Activated T-helper 1 cell treated with anti-CD3 and anti-CD28 coated beads, Interleukin-12 subunit alpha, Interleukin-12 subunit beta, Interleukin-2, Interleukin-4 antibody, amounts not matched to agents 30 ng/mL and 10 ng/mL and 1 ng/mL, durations not matched to agents 14 hours and 24 hours and 36 hours (primary cell): ENCODE measurements at places on chromosomes 3 and 15. TPM values are rescaled to one million over a fixed set of nuclear protein-coding genes. Genes with fewer than 3 reads are reported as not detected.

DNA sequence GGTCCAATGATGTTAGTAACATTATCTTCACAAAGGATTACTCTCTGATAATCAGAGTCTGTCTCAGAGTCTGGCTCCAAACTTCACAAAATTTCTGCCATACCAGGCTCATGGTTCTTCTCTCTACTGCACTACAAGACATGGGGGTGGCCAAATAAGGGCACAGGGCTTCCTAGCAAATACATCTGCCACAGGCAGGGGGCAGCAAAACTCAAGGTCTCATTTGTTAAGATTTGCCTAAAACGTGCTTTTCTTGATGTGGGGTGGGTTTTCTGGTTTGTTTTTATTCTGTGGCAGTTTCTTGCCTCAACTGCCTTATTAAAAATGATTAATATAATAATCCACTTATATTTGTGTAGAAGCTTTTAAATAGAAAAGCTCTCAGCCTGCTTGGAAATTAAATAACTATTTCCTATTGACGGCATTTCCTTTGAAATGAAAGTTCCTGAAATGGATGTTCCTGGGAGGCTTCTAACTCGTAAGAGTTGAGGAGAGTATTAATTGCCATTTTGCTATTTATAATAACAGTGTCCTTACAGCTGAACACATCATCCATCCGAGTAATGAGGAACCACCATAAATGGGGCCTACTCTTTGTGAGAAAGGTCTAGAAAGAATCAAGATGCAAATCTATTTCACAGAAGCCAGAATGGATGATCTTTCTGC, 53.8 kb downstream of the SST start:
- H3K36me3 ChIP-seq: no peaks in the 10 kb centered on the region
- H3K27me3 ChIP-seq: peaks cover 8% of the 10 kb centered on the region
- H3K4me1 ChIP-seq: no peaks in the 10 kb centered on the region
- H3K27ac ChIP-seq: no peak overlapping the region
- H3K4me3 ChIP-seq: no peak overlapping the region
- DNase-seq: peak; percentile 22

The RHOV gene
- total RNA-seq: 1.3 and 1.6 TPM in 2 replicates

The EID1 gene
- total RNA-seq: 177 and 183 TPM in 2 replicates

GRCh38 chr15:57500979-57501576, 90.6 kb upstream of the MYZAP start:
- no peak overlapping the region for H3K27ac ChIP-seq
- H3K36me3 ChIP-seq: no peaks in the 10 kb centered on the region
- H3K27me3 ChIP-seq: no peaks in the 10 kb centered on the region

DNA sequence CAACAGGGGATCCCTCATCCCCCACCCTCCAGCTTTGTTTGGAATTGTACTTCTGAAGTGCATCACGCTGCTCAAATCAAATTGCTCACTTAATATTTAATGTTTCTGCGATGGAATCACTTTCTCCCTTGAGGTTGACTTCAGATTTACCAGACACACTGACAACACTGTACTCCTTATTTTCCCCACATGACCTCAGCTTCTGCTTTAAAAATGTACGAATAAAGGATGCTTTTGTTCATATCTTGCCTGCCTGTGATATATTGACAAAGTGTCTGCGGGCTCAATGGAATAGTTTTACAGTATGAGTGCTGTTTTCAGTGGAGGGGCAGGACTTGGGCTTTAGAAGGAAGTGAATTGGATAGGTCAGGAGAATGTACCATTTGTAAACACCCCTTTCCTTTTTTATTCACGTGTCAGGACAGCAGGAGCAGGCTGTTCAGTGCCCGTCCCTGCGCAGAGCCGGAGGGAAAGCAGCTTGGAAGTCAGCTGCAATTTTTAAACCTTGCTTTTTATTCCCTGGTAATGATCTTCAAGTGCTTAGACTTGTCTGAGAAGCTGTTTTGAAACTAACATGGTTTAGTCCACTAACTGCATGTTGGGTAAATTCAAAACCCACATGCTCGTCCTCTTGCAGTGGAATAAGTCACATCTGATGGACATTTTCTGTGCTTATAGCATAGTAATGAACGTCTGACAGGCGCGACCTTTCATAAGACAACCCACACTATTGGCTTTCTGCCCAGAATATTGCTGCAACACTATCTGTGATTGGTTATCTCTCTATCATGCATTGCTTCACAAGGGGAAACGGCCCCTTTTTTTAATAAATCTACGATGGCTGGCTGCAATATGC, 29.9 kb downstream of the MBNL1 start:
- peaks cover 74% of the 10 kb centered on the region for H3K4me1 ChIP-seq
- peaks cover 45% of the 10 kb centered on the region for H3K36me3 ChIP-seq
- peak overlapping the region; percentile 94 for H3K27ac ChIP-seq
- no peaks in the 10 kb centered on the region for H3K27me3 ChIP-seq
- peak overlapping the region; percentile 68 for H3K4me3 ChIP-seq

The ARNT2 gene
- 0.05 and 0.36 TPM in 2 replicates for total RNA-seq

- DNase-seq: no peak
- H3K27me3 ChIP-seq: peaks cover 13% of the 10 kb centered on the region
- H3K4me1 ChIP-seq: no peaks in the 10 kb centered on the region
- H3K27ac ChIP-seq: no peak overlapping the region
- H3K4me3 ChIP-seq: no peak overlapping the region
Observed at GRCh38 chr3:107816107-107816506, 274.7 kb downstream of the CD47 start.

DNA sequence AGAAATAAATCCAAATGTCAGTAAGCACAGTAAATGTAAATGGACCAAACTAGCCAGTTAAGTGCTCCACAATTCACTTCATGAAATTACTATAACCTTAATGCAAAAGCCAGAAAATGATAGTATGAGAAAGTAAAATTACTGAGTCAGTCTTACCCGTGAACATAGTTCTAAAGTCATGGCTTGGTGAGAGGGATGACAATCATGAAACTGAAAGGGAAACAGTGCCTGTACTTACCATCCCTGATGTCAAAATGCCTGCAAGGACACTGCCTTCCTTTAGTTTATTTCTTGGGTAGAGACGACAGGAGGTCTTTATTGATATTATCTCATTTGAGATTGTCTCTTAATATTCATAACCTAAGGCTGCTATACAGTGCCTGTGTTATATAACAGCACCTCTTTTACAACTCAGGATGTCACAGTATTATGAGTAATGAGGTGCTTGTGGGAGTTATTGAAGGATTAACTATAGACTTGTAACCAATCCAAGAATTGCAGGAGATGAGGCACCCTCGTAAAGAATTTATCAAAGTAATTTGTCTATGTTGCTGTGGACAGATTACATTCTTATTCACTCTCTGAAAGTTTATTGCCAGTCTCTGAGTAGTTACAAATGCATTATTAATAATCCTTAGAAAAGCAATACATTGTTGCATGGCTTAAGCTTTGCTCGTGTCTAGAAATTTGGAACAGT, 142.9 kb upstream of the BFSP2 start:
- no peak overlapping the region for H3K27ac ChIP-seq
- no peak for DNase-seq

DNA sequence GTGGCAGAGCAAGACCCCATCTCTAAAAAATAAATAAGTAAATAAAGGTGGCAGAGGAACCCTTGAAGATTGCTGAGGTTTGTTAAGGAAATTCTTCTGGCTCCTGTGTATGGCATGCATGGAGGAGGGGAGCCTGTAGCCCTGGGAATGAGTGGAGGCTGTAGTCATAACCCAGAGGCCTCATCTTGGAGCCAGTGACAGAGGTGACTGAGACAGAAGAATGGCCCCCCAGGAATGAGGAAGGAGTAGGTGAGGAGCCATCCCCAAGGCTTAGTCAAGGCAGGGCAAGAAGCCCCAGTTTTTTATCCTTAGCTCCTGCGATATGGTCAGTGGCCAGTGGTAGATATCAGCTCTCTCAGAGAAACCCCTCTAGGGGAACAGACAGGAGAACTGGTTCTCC, 46.5 kb downstream of the BSN start:
- no peaks in the 10 kb centered on the region for H3K27me3 ChIP-seq
- H3K4me1 ChIP-seq: peaks cover 20% of the 10 kb centered on the region
- no peaks in the 10 kb centered on the region for H3K36me3 ChIP-seq
- no peak for DNase-seq
- H3K4me3 ChIP-seq: no peak overlapping the region

DNA sequence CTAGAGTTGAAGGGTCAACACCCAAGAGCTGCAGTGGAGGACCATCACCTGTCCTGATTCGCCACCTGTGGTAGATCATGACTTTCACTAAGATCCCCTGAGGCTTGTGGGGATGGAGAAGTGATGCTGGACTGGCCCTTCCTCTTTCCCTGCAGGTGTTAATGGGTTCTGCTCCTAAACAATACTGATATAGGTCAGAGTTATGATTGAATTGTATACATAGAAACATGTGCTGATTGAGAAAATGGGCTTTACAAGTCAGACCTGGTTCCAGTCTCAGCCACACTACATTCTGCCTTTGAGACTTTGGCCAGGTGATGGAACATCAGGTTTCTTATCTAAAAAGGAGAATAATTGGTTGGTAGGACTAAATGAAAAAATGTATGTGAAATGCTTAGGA, 418.9 kb upstream of the TPRG1 start:
- peaks cover 33% of the 10 kb centered on the region for H3K4me1 ChIP-seq
- H3K27me3 ChIP-seq: peaks cover 2% of the 10 kb centered on the region
- H3K36me3 ChIP-seq: peaks cover 1% of the 10 kb centered on the region
- no peak overlapping the region for H3K4me3 ChIP-seq
- peak overlapping the region; percentile 60 for H3K27ac ChIP-seq

The DZIP1L gene
- total RNA-seq: 0.07 and 0.16 TPM in 2 replicates

The CFAP20DC gene
- 0.86 and 1.2 TPM in 2 replicates for total RNA-seq

- H3K27me3 ChIP-seq: no peaks in the 10 kb centered on the region
- no peaks in the 10 kb centered on the region for H3K36me3 ChIP-seq
- no peak overlapping the region for H3K27ac ChIP-seq
- DNase-seq: no peak
- no peaks in the 10 kb centered on the region for H3K4me1 ChIP-seq
- no peak overlapping the region for H3K4me3 ChIP-seq
Observed at GRCh38 chr15:80502782-80503181, 98.6 kb downstream of the ARNT2 start.

DNA sequence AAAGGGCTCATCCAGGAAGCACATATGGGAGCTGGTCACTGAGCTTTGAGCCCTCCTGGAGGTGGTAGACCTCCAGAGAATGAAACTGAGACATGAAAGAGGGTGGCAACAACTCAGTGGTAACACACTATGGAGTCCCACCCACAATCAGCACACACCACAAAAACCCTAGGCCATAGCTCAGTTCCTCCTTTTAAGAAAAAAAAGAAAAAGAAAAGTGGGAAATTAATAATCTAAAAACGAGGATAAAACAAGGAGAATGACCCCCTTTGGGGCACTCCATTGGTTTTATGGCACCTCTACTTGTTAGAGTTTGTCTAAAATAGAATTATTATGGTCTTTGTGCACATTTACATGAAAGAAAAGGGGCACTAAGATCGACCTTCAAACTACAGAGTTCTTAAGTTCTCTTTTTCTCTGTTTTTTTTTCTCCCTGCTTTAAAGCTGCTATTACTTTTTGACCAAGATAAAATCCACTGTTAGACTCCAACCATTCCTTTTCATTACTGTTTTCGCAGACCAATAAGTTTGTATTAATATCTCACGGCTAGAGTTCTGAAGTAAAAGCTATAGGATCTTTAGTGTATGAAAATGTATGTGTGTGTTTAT, 40.2 kb upstream of the ZBTB20 start:
- H3K4me1 ChIP-seq: peaks cover 12% of the 10 kb centered on the region
- no peak for DNase-seq
- no peaks in the 10 kb centered on the region for H3K27me3 ChIP-seq
- no peak overlapping the region for H3K4me3 ChIP-seq
- peaks cover 2% of the 10 kb centered on the region for H3K36me3 ChIP-seq

The ANKRD34C gene
- not detected in 2 replicates for total RNA-seq

DNA sequence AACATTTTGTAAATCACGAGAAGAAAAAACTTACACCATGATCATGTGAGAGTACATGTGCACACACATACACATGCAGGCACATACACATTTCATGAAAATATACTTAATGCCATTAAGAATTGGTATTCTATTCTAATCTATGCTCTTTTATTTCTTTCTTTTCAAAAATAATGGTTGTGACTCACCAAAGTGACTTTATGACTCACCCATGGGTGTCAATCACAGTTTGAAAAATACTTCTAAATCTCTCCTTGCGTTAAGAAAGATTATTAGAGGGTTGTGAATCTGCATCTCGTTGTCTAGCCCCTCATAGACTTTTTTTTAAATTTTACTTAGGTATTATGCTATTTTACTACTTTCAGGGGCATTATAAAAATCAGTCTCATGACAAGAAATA, 254.2 kb downstream of the TUSC7 start:
- no peaks in the 10 kb centered on the region for H3K27me3 ChIP-seq
- H3K27ac ChIP-seq: no peak overlapping the region
- H3K4me3 ChIP-seq: no peak overlapping the region
- DNase-seq: no peak
- H3K36me3 ChIP-seq: no peaks in the 10 kb centered on the region
- no peaks in the 10 kb centered on the region for H3K4me1 ChIP-seq

GRCh38 chr15:92294759-92295158, 98.9 kb upstream of the ST8SIA2 start:
- H3K4me1 ChIP-seq: no peaks in the 10 kb centered on the region
- H3K27ac ChIP-seq: no peak overlapping the region
- no peaks in the 10 kb centered on the region for H3K36me3 ChIP-seq
- peaks cover 5% of the 10 kb centered on the region for H3K27me3 ChIP-seq
- no peak for DNase-seq

- H3K36me3 ChIP-seq: no peaks in the 10 kb centered on the region
- no peak for DNase-seq
- peaks cover 12% of the 10 kb centered on the region for H3K4me1 ChIP-seq
- H3K27ac ChIP-seq: peak overlapping the region; percentile 40
- H3K27me3 ChIP-seq: peaks cover 32% of the 10 kb centered on the region
- peak overlapping the region; percentile 84 for H3K4me3 ChIP-seq
Observed at GRCh38 chr3:98901119-98901391, 440 bp downstream of the DCBLD2 start.

The TMCO5A gene
- total RNA-seq: not detected in 2 replicates

The RLBP1 gene
- not detected in 2 replicates for total RNA-seq
